ENCODE measurements at places on chromosomes 12 and 14.
A peak's percentile ranks its signal among the peaks of the same experiment; 100 is the strongest.

- no peak for DNase-seq
Observed at GRCh38 chr12:30046376-30046775, 262.6 kb upstream of the TMTC1 start.

GRCh38 chr12:9980126-9980525 is 8.9 kb downstream of the CLEC12A start:
- no peak for DNase-seq

DNA sequence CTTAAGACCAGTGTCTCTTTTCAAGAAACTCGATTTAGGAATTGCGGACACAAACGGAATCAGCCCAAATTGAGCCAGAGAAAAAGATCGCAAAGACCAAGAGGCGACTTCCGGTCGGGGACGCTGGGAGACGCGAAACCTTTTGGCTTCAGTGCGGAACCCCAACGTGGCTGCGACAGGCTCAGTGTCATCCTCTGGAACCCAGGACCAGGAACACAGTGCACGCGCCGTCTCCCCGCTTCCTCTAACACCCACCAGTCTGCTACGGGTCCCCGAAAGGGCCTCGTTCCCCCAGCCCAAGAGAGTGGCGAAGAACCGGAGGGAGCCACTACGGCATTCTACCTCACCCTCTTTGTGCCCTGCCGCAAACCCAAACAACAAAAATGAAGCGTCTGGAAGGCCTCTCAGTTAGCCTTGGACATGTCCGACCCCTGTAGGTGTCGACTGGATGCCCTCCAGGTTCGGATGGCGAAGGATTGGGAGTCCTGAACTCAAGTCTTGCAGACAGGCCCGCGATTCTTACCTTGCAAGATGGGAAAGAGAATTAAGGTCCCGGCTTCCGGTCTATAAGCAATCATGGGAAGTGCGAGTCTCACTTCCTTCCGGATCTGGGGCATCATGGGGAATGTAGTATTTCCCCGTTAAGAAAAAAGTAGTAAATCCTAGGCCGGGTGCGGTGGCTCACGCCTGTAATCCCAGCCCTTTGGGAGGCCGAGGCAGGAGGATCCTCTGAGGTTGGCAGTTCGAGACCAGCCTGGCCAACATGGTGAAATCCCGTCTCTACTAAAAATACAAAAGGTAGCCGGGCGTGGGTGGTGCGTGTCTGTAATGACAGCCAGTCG is at the start of gene RPL6:
TSS of gene RPL6 (minus strand) at position 542 of the 842 bp plus-strand sequence. CDS start 949 bp downstream, outside the sequence.
- DNase-seq = peak; percentile 84

- no peak for DNase-seq
Observed at GRCh38 chr12:42504049-42504448, 85.5 kb downstream of the PRICKLE1 start.

GRCh38 chr14:104633276-104634137 is 28.9 kb upstream of the TMEM179 start:
- no peak for DNase-seq

DNA sequence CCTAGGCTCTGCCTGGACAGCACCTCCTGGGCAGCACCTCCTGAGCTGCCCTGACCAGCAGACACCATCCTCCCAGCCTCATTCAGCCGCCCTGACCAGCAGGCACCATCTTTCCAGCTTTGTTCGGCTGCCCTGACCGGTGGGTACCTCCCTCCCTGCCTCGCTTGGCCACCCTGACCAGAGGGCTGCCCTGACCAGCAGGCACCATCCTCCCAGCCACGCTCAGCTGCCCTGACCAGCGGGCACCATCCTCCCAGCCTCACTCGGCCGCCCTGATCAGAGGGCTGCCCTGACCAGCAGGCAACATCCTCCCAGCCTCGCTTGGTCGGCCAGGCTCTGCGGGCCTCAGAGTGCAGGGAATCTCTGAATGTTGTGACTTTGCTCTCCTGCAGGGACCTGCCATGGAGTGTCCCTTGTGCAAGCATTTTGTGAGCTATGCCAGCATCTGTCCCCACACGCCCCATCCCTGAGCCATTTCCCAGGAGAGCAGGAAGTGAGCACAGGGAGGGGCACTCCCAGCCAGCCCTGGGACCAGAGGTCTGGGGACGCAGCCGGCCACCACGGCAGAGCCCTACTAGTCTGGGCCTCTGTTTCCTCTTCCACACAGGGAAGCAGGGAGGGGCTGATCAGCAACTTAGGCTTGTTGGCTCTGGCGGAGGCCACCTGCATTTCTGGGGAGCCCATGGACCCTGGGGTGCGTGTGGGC is 265.5 kb downstream of the SEC23A start:
- DNase-seq = no peak

DNA sequence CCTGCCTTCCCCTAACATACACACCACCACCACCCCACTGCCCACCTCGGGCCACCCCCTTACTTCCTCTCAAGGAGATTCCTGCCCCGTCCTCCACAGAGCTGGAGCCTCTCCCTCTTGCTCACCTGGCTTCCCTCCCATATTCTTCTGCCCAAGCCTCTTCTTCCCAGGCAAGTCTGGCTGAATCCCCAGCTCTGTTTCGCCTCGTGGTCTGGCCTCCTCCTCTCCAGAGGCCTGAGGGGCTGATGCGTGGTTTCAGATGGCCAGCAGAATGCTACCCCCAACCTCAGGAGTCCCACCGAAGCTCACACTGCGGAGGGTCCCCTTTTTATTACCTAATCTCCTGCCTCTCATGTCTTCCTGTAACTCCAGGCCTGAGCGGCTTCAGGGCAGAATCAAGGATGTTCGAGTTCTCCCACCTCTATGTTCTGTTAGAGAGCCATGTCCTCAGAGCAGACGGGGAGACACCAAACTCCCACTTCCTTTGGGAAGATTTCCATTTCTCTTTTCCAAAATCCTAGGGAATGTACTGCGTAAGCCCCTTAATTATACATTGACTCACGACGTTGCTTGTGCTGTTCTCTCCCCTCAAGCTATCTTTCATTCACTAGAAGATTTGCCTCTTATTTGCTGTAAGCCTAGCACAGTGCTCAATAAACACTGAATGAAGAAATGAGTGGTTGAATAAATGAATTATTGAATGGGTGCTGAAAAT is 33.9 kb upstream of the LTBP2 start:
- no peak for DNase-seq

GRCh38 chr12:95848575-95849388 is 10.0 kb upstream of the SNRPF start:
- DNase-seq = no peak

DNA sequence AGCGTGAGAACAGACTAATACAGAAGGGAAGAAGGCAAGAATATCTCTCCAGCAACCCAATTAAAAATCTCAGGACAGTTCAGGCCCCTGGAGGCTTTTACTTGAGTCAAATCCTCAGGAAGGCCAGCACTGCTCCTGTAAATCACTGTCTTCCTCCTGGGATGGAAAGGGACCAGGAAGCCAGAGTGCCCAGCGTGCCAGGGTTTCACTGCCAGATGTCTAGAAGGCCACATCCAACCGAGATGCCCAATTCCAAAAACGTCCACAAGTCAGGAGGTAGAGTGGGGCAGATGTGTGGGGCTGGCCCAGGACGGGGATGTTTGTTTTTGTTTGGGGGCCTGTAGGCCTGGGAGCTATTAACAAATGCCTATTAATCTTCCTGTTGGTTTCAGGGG is 332.0 kb downstream of the MED13L start:
- no peak for DNase-seq

GRCh38 chr14:93974833-93975232 is 1.5 kb downstream of the ASB2 start:
- DNase-seq = no peak

GRCh38 chr12:102106905-102107304 is 13.0 kb downstream of the NUP37 start:
- no peak for DNase-seq

GRCh38 chr12:57148469-57149244 is 1.2 kb upstream of the LRP1-AS start:
- DNase-seq = no peak

- no peak for DNase-seq
Observed at GRCh38 chr14:77660754-77661153, 44.3 kb upstream of the SPTLC2 start.
